ENCODE measurements at places on chromosomes 3 and 15.

DNA sequence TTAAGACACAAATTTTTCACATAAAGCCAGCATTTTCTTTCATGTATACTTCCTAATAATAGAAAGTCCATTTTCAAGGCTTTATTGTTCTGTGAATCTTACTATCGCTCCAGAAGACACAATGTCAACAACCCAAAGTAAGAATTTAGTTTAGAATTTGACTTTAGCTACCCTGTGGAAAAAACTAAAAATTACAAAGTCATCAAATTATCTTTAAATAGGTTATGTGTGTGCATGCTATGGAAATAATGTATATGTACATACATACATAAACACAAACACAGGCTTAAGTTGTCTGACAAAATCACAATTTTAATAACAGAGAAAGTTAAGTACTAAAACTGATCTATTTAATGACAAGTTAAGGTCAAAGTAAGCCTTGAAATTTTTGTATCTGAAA, 20.2 kb upstream of the XXYLT1 start:
- no peak for DNase-seq

DNA sequence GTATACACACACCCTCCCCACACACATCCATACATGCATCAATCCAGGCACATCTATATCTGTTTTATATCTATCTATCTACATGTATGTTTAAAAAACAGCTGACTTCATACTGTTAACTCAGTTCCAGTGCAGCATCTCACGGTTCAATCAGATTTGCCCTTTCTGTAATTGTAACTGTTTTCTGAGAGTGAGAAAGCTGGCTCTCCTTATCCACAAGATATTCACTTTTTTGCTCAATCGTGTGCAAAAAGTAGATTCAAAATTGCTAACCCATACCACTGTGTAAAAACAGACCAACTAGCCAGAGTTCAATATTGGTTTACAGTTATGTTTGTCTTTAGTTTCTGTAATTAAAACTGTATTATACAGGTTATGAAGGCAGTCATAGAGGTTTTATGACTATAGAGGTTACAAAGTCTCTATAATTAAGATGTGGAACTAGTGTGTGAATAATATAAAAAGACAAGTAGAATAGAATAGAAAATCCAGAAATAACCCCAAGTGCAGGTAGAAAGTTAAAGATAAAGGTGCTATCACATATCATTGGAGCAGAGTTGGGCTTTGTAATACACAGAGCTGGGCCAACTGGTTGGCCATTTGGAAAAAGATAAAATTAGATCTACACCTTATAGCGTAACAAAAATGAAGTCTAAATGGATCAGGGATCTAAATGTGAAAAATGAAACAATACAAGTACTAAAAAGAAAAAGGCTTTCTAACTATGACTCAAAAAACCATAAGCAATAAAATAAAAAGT, 20.1 kb upstream of the MCF2L2 start:
- no peak for DNase-seq

GRCh38 chr3:38480093-38480445, 16.1 kb upstream of the EXOG start:
- DNase-seq, result no peak

DNA sequence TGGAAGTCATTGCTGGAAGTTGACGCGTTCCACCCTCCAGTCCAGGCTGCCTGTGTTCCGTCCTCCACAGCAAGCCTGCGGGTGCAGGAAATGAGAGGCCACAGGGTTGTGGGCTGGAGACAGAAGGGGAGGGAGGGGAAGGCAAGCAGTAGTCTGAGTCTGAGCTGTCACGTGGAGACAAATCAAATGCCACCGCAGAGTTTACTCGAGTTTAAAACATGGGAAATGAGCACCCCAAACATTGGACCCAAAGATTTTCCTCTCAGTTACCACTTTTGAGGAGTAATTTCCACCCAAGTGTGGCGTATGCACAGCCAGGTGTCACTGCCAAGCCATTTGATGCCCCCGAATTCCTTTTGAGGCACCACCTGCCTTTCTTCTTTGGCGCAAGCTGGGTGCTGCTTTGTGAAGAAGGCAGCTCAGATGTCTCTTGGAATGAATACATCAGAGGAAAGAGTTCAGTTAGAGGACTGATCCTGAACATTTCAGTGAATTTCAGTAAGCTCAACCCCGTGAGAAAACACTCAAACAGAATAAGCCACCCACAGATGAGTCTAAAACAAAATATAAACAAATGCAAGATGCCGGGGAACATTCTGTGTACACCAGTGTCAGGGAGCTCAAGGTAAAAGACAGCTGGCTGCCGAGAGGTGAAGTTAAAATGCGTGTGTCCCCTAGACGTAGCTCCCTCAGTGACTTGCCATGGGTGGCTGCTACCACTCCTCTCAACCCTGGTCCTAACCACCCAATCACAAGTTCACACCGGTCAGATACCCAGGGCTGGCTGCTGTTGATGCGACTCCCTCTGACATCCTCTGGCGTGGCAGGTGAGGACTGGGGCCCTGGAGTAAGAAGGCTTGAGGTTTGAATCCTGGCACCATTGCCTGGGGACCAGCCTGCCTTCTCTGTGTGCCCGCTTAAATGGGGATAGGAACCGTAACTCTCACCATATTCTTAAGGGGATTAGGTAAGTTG, 203.8 kb downstream of the UACA start:
- DNase-seq, result peak; percentile 48

GRCh38 chr3:124993466-124993865, 58.9 kb upstream of the MUC13 start:
- DNase-seq, result no peak

DNA sequence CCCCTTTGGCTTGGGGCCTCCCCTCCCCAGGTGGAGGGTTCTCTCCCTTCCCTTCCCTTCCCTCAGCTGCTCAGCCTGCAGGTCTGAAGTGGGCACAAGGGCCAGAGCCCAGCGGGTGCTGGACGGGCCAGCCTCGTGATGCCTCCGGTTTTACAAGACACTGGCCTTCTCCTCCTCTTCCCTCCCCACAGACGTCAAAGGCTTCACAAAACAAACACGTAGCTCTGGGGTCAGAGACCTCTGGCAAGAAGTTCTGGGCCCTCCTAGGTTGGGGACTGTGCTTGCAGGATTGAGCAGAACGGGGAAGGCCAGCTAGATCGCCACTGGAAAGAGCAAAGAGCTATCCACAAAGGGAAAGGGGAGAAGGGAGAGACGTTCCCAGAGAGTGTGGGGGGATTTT, 81.4 kb upstream of the TPM1 start:
- DNase-seq, result no peak

DNA sequence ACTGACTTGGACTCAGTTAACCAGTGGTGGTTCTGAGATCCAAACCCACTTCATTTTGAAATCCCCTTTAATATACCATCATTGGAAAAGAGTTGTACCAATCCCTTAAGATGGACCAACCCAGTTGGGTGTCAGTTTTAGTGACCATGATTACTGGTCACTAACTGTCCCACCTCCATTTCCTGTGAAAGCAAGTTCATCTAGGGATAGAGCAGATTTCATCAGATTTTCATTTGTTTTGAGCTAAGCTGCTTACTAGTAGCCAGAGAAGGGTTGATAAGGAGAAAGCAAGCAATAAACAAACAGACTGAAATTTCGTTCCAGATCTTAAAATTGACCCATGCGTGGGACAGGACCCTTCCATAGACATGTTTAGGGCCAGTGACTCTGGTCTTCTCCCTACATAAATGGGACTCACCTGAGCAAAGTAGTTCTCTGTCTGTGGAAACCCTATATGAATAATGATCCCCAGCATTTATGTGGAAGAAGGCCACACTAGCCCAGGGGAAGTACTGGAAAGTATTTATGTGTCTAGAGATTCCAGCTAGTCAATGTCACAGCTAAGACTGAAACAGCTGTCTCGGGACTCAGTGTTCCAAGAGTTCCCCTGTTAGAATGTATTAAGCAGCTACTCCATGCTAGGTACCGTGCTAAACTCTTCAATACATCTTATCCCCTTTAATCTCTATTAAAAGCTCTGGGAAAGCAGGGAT, 196.0 kb upstream of the BCL6 start:
- DNase-seq, result no peak

DNA sequence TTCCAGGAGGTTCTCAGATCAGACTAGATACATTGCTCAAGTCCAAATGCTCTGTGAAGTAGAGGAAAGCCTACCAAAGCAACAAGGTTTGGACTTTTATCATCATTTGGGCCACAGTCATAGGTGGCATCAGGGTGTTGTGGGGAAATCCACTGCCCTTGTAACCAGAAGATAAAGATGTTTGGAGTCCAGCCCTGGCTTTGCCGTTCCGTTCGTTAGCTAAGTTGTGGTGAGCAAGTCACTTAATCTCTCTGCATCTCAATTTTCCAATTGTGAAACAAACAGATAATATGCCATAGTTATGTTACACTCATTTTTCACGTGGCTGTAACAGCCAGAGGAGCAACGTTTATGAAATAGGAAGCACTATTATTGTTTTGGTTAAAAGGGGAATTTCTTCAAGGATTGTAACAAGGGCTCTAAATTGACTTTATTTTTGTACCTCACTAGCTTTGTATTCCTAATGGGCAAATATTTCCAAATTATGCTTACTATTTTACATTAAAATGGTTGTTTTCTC, 125.6 kb downstream of the CD47 start:
- DNase-seq, result no peak

DNA sequence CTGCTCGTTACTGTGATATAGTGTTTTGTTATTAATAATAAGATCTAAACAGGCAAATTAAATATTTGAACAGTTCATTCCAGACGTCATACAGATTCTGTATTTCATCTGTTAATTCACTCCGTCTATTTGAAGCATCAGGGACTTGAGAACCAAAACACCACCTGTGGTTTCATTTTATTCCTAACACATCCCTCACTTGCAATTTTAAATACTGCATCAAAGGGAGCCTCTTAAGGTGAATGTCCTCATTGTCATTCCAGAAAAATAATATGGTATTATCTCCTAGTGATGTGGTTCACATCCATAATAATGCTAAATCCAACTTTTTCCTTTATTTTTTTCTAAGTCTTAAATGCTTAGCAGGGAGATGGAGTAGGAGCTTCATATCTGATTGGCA, 1390.9 kb upstream of the CADM2 start:
- DNase-seq, result no peak

- DNase-seq, result no peak
Measured at GRCh38 chr15:58114812-58115211, 23.4 kb upstream of the AQP9 start.

- peak; percentile 8 for DNase-seq
Measured at GRCh38 chr3:101836652-101837598, 12.4 kb upstream of the NFKBIZ start.

GRCh38 chr3:187989575-187990153, 164.3 kb upstream of the LPP start:
- no peak for DNase-seq

- no peak for DNase-seq
Measured at GRCh38 chr15:70430069-70430468, 332.4 kb upstream of the TLE3 start.

DNA sequence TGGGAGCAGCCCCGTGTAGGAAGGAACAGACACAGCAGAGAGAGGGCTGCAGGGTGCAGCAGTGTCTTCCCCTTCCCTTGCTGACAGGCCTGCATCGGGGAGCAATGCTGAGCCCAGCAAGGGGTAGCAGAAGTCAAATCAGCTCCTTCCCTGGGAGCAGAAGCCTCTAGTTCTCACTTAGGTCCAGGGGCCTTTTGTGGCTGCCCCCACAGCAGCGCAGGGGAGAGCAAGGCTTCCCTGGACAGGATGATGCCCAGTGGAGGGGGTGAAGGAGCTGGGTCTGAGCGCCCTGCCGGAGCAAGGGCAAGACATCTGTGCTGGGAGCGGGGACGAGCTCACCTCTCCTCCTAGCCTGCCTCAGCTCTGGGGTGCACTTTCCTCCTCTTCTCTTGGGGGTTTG, 827 bp downstream of the PLCB2 start:
- DNase-seq, result no peak

DNA sequence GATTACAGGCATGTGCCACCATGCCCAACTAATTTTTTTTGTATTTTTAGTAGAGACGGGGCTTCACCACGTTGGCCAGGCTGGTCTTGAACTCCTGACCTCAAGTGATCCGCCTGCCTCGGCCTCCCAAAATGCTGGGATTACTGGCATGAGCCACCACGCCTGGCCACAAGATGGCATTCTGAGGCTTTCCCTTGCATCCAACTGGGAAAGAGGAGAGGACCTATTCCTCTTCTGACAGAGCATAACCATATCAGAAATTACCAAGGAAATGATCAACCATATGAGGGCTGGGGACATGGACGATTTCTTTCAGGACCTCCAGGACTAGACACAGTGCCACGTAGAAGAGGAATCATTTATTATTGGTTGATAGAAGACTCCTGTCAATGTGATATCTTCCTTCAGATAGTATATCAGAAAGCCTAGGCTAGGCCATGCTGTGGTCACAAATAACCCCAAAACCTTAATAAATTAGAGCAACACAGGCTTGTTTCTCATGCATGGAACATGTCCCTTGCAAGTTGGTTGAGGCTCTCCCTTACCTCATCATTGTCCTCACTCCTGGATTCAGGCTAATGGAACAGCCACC, 372.3 kb upstream of the IL12A start:
- peak; percentile 41 for DNase-seq

DNA sequence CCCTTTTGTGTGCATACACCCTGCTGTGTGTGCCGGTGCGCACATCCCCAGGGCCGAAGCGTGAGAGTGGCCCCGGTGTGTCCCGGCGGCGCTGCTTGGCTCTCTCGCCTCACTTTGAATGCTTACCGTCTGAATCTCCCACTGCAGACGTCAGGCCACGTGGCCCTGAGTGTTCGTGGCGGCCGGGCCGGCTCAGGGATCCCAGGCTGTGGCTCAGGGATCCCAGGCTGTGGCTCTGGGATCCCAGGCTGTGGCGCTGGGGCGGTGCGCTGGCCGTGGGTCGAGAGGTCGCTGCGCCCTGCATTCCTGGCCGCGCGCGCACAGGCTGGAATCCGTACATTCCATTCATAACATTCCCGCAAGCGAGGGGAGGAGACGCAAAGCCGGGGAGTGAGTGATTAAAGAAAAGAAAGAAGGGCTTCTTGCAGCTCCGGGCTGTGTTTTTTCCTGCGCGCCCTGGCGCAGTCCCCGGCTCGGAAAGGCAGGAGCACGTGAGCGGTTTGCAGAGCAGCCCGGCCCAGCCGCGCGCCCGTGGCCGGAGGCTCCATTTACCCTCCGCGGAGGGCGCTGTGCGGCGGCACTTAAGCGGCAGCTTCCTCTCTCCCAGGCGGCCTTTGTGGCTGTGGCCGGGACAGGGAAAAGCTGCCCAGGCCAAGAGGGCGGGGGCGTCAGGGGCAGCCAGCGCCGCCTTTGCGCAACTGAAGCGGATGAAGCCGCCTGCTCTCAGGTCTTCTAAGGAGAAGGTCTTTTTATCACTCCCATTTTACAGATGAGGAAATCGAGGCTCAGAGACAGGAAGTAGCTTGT, 87.0 kb upstream of the ALDH1L1 start:
- no peak for DNase-seq

GRCh38 chr15:35293353-35294130, 208.4 kb upstream of the NANOGP8 start:
- no peak for DNase-seq

GRCh38 chr15:75727851-75728715, 15.4 kb upstream of the CSPG4 start:
- peak; percentile 7 for DNase-seq

DNA sequence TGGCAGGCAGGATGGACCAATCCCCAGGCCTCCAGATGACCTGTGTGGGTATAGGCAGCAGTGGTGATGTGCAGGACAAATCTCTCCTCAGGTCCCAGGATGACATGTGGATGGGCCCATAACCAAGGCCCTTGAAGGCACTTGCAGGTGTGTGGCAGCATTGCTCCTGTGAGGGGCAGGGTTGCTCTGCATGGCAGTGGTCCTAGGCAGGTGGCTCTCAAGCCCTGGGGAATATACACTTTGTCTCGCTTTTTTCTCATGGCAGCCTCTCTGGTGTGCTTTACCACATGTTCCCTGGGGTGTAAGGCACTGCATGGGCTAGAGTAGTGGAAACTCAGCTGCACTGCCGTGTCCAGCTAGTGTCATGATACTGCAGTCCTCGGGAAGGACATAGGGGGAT, 503.6 kb downstream of the UNC13C start:
- DNase-seq, result no peak

- DNase-seq, result no peak
Measured at GRCh38 chr3:12518261-12519028, 26.9 kb downstream of the MKRN2OS start.
